ENCODE measurements at places on chromosomes 7 and 10.

- peak; percentile 28 for DNase-seq
These were observed 224.6 kb downstream of the RELN start for GRCh38 chr7:103764901-103765300.

DNA sequence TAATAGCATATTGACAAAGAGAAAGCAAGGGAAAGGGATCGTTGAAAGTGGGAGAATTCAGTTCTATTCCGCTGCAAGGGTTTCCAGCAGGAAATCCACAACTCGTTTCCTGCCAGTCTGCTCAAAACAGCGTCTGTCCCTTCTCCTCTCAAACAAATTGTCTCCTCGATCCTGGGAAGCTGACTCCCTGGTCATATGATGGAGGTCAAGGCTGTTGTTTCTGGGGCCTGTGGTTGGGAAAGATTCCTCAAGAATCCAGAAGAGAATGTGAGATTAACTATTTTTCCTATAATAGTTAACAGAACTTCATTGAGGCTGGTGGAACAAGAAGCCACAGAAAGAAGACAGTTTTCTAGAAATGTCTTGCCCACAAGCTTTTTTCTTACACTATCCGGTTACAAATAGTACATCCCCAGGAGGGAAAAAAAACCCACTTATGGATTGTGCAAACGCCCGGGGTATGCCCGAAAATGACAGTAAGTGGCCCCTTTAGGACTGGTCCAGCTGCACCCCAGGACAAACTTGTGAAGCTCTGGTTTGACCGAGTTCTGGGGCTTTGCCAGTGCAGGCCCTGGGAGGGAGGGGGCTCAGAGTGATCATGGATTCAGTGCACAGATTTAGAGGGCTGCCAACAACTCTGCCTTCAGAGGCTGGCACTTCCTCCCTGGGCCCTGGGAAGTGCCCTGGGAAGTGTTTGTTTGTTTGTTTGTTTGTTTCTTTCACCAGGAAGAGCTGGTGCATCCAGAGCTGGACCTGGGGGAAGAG lies 49.4 kb upstream of the CTBP2 start:
- no peak for DNase-seq

- peak; percentile 77 for DNase-seq
These were observed 507 bp downstream of the PDZD8 start for GRCh38 chr10:117374506-117375359.

- DNase-seq: peak; percentile 33
These were observed 650 bp downstream of the UBE2D1 start for GRCh38 chr10:58335306-58336005.

DNA sequence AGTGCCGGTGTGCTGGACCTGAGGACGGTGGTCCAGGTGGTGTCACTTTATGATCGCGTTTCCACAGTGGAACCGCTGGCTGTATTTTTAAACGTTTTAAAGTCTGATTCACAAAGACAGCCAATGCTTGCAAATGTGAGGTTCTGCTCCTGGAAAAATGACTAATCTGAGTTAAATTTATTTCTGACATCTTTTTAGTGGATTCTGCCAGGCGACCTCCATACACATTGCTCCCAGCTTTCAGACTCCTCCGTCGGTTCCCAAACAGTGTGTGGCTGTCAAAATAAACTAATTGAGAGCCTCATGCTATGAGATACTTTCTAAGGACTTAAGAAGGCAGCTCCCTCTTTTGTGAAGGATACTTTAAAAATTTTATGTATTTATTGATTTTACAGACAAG lies 12.7 kb upstream of the TTYH3 start:
- DNase-seq: no peak

- no peak for DNase-seq
These were observed 17.5 kb upstream of the ZNF862 start for GRCh38 chr7:149820622-149821190.

GRCh38 chr7:101164071-101164840 lies 1.1 kb downstream of the VGF start:
- DNase-seq: peak; percentile 89

GRCh38 chr7:66452165-66452564 lies 176.5 kb upstream of the KCTD7 start:
- no peak for DNase-seq

DNA sequence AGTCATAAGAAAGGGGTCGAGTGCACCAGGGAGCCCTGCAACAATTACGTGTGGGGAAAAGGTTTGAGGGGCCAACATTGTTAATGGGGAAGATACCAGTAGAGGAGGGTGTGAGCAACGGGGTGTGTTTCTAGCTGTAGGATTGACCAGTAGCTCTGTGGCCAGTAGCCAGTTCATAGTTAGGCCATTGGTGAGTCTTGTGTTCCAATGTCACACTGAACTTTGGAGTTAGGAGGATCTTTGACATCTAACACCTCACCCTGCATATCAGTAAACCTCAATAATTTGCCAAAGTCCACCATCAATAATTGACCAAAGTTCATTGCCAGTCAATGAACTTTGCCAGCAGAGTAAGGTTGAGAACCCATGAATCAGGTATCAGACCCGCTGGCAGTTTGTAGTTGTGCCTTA lies 168.8 kb downstream of the CPED1 start:
- DNase-seq: no peak

DNA sequence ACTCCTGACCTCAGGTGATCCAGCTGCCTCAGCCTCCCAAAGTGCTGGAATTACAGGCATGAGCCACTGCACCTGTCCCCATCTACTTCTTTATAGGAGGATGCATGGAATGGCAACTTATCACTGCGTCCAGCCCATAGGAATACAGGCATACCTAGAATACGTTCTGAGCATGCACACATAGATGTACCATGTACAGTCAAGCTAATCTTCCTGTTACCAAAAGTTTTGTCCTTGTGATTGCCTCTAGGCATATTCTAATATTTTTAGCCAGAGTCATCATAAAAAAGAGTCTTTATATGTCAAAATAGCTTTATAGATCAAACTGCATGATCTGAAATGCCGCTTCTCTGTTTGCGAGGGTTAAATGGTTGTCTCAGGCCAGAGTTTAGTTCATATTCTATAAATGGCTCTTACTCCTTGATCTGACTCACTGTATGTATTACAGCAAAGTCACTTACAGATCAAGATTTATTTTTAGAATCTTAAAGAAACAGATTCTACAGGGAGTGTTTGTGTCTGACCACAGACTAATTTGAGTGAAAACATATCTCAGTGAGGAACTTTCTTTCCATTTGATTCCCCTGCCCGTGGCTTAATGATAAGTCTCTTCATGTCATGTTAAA lies 210.9 kb downstream of the CREB5 start:
- no peak for DNase-seq

GRCh38 chr10:69279110-69279509 lies 814 bp downstream of the HK1 start:
- DNase-seq: no peak

DNA sequence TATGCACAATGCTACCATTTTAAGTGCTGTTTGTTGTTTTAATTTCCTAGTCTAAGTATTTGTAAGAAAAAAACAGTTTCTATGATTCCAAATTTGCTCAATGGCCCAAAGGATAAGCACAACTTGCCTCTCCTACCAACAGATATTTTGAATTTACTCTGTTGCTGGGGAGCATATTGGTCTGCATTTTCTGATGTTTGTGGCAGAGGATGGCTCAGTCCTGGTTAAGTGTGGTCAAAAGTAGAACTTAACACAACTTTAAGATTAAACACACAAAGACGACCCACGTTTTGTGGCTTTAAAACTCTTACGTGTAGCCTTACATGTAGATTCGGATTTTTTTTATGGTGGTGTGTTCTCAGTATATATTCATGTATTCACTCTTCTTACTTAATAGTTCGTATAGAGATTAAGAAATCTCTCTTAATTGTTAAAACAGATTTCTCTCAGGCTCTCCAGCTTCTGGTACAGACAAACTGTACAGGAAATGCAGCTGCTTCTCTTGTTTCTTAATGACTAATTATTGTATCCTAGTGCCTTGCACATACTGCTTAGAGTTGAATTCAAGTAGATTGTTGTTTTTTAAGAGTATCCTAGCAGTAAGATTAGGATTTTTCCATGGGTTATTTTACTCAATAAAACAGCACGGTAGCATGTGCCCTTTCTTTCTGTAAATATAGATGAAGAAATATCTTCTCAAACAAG lies 86.2 kb downstream of the GPR85 start:
- DNase-seq: no peak

GRCh38 chr7:2710286-2710655 lies 22.3 kb downstream of the AMZ1 start:
- DNase-seq: no peak

- no peak for DNase-seq
These were observed 735.3 kb downstream of the SUGCT start for GRCh38 chr7:40870108-40870507.

DNA sequence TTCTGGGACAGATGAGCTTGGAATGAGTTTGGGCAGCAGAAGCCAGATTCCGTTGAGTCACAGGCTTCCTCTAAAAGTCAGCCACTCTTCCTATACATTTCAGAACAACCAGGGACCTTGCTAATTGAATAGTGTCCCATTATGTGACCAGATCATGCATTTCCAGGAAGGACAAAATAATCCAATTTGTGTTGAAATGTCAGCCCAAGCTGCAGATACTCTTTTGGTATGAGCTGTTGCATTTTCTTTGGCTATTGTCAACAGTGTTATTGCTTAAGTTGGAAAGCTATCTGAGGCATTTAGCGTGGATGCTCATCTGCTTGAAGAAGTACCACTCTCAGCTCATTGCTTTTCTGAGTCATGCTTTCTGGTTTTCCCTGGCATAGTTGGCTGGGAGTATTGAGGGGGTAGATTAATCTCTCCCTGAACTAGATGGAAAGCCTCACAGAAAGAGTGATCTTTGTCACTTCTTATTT lies 223.7 kb upstream of the HABP2 start:
- no peak for DNase-seq

GRCh38 chr7:39071116-39071515 lies 93.4 kb downstream of the POU6F2 start:
- no peak for DNase-seq

DNA sequence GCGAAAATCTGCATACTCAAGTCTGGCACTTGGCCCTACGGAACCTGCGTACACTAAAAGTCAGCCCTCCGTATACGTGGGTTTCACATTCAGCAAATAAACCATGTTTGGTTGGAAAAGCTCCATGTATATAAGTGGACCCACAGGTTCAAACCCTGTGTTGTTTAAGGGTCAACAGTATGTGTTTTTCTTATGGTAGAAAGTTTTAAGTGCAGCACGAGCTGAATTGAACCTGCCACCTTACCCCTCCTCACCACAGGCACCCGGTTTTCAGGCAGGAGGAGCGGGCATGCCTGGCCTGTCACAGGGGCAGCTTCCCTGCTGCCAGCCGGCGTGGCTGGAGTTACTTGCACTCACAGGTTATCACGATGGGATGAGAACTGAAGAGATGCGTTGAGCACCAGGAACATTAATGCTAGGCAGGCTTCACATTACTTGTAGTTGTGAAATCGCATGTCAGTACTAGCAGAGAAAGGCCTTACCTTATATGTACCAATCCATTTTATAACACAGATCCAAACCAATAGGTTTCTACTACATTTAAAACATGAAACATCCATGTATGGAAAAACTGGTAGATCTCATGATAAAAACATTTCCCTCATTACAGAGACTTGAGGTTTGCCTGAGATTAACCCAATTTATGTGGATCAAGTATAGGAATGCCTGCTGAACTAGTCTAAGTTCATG lies 12.9 kb downstream of the INSIG1 start:
- no peak for DNase-seq

GRCh38 chr7:114356133-114356532 lies 58.5 kb upstream of the FOXP2 start:
- no peak for DNase-seq

DNA sequence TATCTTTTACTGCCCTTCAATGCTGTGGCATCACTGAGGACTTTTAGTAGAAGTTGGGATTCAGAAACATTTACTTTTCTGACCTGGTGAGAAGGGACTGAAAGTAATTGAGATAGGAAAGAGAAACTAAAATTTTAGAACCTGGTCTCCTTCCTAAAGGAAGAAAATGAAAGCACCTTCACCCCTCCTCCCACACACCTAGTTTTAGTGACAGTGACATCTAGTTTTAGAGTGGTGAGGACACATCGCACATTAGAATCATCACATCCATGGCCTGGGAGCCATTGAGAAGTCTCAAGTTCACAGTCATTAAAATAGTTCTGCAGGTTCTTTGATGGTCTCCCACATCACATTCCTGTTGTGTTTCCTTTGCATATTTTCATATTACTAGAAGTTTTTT lies 16.1 kb downstream of the TAS2R41 start:
- DNase-seq: no peak

DNA sequence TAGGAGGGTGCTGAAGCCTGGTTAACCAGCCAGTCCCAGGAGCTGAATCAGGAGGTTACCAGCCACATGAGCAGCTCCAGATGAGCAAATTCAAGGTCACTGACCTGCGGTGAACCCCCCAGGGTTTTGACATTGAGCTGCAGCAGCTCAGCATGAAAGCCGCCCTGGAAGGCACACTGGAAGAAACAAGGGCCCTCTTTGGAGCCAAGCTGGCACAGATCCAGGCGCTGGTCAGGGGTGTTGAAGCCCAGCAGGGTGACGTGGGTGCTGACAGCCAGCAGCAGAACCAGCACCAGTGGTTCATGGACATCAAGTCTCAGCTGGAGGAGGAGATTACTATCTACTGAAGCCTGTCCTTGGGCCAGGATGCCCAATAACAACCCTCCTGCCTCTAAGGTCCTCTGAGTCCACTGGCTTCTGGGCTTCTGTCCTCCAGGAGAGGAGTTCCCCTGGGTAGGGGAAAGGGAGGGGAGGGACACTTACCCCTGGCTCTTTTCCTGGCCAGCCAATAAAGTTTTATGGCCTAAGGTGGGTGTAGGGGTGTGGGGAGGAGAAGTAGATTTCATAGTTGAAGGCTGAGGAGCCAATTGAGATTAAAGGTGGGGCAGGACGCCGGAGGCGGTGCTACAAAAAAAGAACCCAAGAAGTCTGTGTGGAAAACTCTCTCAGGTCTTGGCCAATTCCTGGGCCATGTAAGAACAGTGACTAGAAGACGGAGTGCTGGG lies 29.4 kb upstream of the ATOH7 start:
- no peak for DNase-seq

DNA sequence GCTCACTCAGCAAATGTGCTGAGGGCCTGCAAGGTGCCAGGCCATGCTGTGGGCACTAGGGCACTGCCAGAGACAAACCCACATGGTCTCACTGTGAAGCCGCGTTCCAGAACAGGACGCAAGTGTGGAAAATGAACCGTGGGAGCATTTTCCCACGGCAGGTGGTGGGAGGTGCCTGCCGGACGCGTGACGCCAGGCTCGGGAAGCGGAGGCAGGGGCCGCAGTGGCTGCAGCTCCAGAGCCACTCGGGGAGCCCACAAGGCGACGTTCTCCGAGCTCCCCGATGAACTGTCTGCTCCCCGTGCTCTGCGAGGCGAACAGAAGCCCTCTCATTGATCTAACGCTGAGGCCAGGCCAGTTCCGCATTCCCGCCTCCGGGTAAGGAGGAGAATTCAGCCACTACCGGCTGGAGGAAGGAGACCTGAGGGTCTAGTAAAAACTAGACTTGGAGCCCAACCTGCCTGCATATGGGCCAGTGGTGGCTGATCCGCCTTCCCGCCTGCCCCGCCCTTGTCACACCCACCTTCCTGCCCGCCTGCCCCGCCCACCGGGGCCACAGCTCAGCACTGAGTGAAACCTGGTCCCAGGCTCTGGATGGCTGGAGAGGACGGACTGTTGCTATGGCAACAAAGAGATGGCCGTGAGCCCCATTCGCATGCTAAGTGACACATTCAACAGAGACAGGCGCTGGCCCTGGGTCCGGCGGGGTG lies 13.1 kb downstream of the ADGRA1 start:
- DNase-seq: peak; percentile 98

All from neural progenitor cell (in vitro differentiated cells).